ENCODE measurements at places on chromosomes 7 and 10.

GRCh38 chr7:134255814-134256213 is 60.9 kb downstream of the SLC35B4 start:
- no peak for DNase-seq

GRCh38 chr7:36227223-36227622 is 74.2 kb downstream of the EEPD1 start:
- no peak for DNase-seq

DNA sequence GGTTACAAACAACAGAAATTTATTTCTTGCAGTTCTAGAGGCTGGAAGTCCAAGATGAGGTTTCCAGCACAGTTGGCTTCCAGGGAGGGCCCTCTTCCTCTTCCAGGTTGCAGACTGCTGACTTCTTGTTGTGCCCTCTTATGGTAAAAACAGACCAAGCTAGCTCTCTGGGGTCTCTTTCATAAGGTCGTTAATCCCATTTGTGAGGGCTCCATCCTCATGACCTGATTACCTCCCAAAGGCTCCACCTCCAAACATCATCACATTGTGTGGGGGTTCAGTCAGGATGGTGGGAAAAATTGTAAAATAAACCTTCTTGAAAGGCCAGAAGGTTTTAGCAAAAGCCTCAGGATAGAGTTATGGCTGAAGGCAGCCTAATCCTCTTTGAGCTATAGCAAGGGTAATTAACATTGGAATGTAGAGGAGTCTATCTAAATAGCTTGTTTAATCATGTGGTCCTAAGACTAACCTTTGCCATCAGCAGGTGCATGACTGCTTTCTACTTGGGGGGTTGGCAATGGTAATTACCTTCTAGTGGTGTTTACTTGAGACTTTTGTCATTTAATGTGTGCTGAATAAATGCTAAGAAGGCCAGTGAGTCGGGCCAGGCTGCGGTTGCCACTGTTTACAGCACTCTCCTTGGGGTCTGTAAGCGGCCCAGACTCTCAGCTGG is 80.8 kb downstream of the PPP1R17 start:
- no peak for DNase-seq

DNA sequence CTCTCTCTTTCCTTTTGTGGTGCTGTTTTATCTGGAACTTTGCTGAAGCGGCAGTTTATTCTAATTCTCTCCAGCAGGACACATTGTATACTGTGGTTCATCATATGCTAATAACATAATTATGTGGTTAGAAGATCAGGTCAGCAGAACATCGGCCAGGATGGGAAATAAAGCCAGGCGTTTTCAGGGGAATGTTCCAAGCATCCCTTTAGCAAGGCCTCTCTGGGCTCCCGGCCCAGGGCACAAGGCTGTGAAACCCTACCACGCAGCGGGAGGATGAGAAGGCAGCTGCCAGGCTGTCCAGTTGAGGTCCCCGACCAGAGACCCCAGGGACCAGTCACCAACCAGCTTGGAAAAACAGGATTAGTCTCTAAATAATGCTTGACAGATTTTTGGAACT is 112.2 kb upstream of the GALNT17 start:
- no peak for DNase-seq

DNA sequence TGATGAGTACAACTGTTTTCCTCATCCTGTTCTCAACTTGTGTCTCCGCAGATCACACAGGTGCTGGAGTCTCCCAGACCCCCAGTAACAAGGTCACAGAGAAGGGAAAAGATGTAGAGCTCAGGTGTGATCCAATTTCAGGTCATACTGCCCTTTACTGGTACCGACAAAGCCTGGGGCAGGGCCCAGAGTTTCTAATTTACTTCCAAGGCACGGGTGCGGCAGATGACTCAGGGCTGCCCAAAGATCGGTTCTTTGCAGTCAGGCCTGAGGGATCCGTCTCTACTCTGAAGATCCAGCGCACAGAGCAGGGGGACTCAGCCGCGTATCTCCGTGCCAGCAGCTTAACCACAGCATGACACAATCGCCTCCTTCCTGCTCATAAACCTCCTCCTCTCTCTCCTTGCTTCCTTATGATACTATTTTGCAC is 126.7 kb upstream of the PRSS58 start:
- no peak for DNase-seq

DNA sequence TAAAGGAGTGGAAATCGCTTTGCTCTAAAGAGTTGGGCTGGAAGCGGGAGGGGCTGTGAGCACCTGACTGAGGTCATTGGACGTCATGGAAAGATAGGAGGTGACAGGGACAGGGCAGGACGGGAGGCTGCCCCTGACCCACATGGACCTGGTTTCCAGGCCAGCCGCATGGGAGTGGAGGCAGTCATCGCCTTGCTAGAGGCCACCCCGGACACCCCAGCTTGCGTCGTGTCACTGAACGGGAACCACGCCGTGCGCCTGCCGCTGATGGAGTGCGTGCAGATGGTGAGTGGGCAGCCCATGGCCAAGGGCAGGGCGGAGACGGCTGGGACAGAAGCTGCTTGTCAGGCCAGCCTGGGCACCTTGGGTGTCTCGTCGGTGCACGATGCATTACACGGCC is 41.8 kb downstream of the PFKP start:
- DNase-seq, result no peak

GRCh38 chr7:117929237-117929636 is 56.0 kb upstream of the CTTNBP2 start:
- no peak for DNase-seq

DNA sequence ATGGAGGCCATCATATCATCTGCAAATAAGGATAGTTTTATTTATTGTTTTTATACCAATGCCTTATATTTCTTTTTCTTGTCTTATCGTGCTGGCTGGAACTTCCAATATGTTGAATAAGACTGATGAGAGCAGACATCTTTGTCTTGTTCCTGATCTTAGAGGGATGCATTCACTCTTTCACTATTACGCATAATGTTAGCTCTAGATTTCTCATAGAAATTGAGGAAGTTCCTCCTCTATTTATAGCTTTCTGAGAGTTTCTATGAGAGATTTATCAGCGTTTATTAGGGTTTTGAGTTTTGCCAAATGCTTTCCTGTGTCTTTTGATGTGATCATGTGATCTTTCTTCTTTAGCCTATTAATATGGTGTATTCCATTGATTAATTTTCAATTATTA is 49.3 kb downstream of the COL28A1 start:
- no peak for DNase-seq

DNA sequence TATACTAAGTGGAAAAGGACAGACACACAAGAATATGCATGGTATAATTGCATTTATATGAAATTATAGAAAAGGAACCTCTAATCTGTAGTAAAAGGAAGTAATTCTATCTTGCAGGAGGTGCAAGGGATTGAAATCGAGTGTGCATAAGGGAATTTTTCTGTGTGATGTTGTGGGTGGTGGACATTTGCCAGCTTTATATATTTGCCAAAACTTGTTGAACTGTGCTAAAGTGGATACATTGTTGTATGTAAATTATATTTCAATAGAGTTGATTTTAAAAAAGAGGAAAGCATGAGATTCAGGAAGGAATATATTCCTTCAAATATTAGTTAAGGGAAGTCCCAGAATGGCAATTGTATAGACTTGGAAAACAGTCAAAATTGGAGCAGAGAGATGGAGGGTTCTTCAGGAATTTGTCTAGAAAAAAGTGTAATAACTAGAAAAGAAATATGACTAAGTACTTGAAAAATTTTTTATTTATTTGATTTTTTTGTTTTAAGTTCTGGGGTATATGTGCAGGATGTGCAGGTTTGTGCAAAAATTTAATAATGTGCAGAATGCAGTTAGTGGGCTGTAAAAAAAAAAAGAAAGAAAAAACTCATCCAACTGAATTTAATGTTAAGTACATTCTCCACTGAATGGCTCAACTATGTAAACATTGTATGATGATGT is 96.1 kb downstream of the ARL4A start:
- no peak for DNase-seq

GRCh38 chr7:134067164-134067563 is 60.0 kb upstream of the LRGUK start:
- no peak for DNase-seq

DNA sequence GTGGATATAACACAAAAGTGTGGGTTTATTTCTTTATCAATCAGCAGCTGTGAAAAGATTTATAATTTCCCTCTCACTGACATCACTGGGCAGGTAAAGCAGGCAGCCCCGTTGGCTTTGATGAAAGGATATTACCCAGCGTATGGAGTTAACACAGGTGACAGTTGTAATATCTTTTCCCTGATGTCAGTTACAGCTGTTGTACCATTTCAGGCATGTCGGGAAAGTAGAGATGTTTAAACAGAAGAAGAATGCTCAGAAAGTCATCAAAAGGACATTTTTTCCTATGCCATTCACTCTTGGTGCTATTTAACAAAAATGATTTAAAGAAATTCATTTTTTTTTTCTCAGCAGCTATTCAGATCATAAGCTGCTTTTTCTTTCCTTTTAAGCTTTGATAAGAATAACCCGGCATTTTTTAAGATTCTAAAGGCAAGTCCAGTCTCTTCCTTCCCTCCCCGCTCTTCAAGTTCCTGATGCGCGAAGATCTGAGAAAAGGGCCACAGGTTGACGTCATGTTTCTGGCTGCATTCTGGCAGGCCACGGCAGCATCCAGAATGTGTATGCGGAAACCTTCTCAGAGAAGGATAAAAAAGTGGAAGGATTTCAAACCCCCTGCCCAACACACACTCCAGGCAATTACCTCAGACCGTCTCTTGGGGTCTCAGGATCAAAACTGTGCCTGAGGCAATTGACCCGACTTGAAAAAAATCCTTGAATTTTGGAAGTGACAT is 32.5 kb upstream of the ADAM12 start:
- DNase-seq, result no peak

All from stimulated activated CD4-positive, alpha-beta T cell treated with anti-CD3 and anti-CD28 coated beads, TNF-alpha, amount 100 ng/mL, for 1 hour (primary cell).